ENCODE measurements at places on chromosomes 5 and 9.
A peak's percentile ranks its signal among the peaks of the same experiment; 100 is the strongest.

- DNase-seq = peak; percentile 87
Measured at GRCh38 chr5:23208959-23209431, 298.4 kb upstream of the PRDM9 start.

DNA sequence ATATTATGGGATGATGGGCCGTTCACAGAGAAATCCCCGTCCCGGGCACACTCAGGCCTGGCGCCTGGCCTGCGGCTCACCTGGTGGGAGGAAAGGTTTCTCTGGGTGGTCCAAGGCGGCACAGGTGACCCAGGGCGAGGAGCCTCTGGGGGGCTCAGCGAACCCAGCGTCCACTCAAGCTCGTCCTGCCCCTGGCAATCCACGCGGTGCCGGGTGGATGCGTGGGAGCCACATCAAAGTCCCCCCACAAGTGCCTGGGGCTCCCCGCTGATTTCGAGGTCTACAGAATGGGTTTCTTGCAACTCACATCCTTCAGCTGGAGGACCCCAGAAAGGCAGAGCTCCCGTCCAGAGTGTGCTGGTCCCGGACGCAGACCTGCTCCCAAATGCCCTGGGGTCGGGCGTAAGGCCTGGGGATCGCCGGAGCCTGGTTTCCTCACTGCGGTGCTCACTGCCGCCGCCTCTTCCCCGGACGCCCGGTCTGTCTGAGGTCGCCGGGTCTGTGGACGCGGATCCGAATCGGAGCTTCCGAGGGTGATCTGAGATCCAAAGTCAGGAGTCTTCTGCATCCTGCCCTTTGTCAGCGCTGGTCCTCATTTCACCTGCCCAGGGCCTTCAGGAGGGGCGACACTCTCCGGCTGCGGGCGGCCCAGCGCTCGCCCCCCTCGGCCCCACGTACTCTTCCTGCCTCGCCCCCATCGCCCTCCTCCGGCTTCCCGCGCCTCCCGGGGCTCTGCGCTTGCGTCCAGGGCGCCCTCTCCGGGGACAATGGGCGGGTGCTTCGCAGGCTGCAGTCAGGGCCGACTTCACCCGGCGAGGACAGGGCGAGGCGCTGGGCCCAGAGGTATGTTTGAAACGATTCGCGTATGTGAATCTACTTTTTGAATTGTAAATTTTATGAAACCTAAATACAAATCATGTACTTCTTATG is 20.0 kb upstream of the RUFY1 start:
- peak; percentile 94 for DNase-seq

GRCh38 chr5:133843911-133844310 is 124.5 kb downstream of the C5orf15 start:
- no peak for DNase-seq

GRCh38 chr5:95733107-95733665 is 2.0 kb downstream of the RHOBTB3 start:
- no peak for DNase-seq

DNA sequence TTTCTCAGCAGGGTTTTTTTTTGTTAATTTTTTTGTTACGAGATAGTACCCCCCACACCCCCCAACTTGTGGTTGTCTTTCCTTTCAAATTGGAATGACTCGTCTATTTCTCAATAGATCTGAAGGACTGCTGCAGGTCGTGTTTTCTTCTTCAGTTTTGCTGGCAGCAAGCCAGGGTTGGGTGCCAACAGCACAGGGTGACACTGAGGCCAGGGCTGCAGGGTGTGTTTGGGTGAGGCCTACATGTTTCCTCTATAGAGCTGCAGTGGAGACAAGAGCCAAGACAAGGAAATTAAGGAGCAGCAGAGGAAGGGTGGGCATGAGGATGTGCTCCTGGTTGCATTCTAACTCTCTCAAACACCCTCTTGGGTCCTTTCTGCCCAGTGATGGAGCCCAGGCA is 52.2 kb downstream of the NXNL2 start:
- peak; percentile 24 for DNase-seq

DNA sequence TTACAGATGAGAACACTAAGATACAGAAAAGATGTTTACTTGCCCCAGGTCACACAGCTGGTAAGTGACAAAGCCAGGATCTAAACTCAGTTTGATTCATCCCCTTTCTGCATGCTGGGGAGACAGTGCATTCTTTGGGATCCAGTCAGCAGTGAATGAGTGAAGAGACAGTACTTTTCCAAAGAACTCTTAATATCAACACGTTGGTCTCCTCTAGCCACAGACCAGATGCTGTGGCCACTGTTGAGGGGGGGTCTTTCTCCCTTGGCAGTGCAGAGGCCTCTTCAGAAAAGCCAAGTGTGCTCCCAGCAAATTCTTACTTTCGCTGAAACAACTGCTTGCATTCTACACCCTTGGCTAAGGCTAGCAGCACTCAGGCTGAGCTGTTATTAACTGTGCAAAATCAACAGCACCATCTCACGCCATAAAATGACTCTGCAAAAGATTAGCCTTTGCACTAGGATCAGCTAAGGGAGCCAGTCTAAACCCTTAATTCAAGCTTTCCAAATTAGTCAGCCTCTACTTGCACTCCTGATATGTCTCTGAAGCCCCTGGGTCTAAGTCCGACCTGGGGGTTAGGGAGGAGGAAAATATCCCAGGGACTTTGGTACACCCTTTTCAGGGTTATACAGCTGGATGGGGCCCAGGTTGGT is 4.8 kb upstream of the TMEM171 start:
- peak; percentile 23 for DNase-seq

DNA sequence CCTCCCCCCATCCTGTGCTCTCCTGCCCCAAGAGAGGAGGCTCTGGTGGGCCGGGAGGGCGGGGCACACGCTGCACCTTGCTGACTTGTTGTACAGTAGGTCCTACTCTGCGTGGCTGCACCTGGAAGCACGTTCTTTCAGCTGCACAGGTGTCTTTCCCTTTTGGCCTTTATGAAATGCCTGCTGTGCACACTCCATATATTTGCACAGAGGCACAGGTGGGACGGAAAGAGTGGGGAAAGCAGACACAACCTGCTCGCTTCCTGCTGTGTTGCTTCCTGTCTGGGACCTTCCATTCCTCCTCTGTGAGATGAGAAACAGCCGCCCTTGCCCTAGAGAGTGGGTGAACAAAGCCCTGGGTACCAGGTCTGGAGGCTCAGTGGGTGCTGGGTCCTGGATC is 4.8 kb downstream of the USP20 start:
- no peak for DNase-seq

DNA sequence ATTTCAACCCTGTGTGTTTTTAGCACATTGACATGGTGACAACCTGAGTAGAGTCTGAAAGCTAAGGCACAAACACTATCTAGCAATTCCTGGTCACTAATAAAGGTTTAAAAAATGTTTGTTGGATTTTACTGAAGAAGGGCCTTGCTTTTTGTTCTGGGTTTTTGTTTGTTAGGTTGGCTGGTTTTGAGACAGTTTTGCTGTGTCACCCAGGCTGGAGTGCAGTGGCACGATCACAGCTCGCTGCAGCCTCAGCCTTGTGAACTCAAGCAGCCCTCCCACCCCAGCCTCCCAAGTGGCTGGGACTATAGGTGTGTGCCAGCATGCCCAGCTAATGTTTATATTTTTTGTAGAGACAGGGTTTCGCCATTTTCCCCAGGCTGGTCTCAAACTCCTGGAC is 39.0 kb downstream of the PRKACG start:
- peak; percentile 61 for DNase-seq

DNA sequence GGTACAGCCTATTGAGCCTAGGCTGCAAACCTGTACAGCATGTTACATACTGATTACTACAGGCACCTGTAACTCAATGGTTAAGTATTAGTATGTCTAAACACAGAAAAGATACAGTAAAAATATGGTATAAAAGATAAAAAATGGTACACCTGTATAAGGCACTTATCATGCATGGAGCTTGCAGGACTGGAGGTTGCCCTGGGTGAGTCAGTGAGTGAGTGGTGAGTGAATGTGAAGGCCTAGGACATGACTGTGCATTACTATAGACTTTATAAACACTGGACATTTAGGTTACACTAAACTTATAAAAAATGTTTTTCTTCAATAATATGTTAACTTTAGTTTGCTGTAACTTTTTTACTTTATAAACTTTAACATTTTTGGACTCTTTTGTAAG is 171.3 kb downstream of the SLC28A3 start:
- DNase-seq = no peak

GRCh38 chr9:129725795-129726251 is 27.0 kb downstream of the PTGES start:
- DNase-seq = no peak

- peak; percentile 82 for DNase-seq
Measured at GRCh38 chr9:124222918-124223720, 34.6 kb upstream of the NEK6 start.

DNA sequence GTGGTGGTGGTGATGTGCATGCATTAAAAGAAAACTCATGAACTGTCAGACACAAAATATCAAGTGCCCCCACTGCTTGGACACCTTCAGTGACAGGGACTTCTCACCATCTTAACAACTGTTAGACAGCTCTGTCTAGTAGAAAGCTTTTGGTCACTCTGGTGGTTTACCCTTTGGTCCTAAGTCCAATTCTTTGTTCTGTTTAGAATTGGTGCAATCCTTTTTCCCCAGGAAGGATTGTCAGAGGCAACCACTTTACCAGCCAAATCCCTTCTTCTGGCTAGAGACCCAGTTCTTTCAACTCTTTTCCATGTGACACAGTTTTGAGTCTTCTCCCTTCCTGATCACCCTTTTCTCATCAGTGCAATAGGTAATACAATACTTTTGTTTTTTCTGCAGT is 140.2 kb downstream of the SEC61B start:
- no peak for DNase-seq

DNA sequence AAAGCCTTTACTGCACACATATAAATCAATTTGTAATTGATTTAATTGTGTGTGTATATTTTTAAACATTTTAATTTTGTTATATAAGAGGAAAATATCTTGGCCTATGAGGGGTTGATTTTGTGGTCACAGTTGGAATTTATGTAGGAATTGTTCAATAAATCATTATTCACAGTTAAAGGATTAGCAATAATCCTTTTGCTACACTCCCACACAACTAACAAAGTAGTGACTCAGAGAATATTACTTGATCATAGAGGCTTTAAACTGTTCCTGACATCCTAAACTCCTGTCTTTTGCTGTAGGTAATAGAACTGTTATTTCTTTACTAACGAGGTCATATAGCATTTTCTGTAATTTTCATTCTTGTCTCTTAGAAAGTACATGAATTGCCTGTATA is 95.5 kb downstream of the ZCCHC7 start:
- no peak for DNase-seq

- DNase-seq = peak; percentile 55
Measured at GRCh38 chr5:81724571-81724970, 26.3 kb downstream of the SSBP2 start.

DNA sequence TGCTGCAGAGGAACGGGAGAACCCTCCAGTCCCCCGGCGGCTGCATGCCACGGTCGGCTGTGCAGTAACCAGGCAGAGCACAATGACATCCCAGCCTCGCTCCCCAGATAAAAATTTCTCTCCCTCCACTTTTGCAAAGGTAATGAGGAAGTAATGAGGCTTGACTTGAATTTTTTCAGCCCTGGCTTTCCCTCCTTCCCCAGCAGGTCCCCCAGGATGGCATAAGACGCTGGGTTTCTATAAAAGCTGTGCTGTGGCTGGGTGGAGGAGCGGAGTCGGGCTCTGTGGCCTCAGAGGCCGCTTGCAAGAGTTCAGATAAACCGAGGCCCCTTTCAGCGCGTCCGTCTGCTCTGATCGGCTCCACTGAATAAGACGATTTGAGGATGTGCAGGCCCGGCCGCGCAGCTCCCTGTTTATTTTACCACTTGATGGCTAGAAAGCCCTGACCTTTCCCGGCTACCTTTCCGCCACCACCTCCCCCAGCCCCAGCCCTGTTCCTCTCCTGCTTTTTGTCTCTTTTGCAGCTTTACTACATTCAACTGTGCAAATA is 351.9 kb upstream of the IRX2 start:
- no peak for DNase-seq

DNA sequence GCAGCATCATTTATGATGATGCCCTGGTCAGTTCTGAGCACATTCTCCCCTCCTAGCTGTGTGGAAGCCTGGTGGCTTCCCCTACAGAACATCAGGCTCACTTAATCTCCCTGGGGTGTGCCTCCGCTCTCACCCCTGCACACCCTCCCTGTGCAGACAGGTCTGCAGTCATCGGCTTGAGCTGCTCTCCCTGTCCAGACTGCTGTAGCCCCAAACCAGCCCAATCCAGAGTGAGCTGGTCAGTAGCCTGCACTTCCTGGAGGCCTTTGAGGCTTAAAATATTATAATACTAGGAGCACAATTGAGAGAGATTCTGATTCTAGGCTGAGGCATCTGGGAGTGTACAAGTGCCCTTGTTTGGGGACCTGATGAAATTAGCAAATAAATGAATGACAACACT is 60.2 kb downstream of the PPARGC1B start:
- no peak for DNase-seq

DNA sequence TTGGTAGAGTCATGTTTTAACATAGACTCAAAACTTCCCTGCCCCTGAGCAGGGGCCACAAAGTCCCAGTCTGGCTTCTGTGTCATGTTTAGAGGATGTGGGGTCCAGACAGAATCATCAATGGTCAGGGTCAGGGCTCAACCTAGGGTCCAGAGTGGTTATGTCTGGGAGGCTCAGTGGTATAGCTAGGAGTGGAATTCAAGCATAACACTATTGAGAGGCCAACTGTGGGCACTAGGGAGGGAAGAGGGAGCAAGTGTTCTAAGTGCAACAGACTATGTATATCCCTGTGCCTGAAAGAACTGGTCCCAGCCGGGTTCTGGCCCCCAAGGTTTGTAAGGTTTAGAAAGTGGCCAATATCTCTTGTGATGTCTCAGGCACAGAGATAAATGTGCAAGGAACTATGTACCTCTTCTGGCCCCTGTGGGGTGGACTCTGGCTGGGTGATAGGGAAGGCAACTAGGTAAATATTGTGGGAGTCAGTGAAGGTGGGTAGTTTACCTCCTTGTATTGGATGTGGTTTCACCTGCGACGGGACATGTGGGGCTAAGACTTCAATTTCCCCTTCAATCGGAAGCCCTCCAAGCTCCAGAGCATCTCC is 14.0 kb downstream of the MYORG start:
- no peak for DNase-seq

DNA sequence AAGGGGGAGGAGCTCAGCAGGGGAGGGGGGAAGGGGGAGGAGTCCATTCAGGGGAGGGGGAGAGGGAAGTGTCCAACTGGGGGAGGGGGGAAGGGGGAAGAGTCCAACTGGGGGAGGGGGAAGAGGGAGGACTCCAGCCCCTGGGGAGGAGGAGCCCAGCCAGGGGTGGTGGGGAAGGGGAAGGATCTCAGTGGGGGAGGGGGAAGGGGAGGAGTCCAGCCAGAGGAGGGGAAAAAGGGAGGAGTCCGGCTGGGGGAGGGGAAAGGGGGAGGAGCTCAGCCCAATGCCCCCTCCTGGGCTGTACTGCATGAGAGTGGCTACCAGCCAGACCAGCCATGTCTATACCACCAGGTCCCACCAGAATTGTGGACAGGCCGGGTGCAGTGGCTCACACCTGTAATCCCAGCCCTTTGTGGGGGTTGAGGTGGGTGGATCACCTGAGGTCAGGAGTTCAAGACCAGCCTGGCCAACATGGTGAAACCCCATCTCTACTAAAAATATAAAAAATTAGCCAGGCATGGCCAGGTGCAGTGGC is 30.6 kb upstream of the ADAMTS2 start:
- peak; percentile 5 for DNase-seq
